ENCODE measurements at places on chromosomes 2 and 18.

DNA sequence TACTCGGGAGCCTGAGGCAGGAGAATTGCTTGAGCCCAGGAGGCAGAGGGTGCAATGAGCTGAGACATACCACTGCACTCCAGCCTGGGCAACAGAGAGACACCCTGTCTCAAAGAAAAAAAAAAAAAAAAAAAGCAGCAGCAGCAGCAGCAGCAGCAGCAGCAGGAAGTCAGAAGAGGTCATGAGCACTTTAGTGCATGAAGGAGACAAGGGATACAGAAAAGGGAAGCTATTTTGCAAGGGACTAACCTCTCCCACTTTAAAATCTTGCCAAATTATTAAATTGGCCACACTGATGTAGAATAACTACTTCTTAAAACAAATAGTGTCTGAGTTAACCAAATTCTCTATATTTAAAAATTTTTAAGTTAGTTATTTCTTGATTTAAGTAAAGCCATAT is 113.4 kb upstream of the PDE1A start:
- DNase-seq, result no peak

DNA sequence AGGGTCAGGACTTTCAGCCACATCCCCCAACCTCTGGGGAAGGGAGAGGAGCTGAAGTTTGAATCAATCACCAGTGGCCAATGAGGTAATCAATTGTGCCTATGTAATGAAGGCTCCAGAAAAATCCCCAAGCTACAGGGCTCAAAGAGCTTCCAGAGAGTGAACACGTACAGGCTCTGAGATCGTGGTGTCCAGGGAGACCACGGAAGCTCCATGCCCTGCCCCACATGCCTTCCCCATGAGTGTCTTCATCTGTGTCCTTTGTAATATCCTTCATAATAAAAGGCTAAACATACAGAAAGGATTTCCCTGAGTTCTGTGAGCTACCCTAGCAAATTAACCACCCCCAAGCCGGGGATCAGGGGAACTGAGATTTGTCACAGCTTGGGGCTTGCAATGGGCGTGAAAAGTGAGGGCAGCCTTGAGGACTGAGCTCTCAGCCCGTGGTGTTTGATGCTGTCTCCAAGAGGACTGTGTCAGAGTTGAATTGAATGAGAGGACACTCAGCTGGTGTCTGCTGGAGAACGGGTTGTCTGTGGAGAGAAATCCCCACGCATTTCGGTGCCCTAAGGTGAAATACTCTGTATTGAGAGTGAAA is 25.5 kb upstream of the TUBB6 start:
- no peak for DNase-seq

DNA sequence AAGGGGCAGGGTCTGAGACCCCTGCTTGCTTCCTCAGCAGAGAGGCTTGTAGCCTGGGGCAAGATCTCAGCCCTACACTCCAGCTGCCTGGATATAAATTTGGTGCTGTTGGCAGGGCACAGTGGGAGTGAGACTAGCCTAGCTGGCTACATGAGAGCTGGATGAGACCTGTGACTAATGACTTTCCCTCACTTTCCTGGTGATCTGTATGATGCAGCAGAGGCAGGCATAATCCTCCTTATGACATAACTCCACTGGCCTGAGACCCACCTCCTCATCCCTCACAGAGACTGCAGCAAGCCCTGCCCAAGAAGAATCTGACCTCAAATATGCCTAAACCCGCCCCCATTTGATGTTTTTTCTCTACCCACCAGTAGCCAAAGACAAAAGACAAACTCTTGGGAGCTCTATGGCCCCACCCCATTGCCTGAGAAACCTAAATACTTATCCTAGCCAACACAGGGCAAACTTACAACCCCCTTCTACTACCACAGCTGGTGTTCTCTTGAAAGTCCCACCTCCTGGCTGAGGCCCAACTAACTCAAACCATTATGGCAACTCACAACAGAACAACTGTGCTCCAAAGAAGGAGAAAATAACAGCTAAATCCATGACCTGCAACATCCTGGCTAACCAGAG is 102.7 kb downstream of the NR4A2 start:
- no peak for DNase-seq

- DNase-seq, result no peak
Observed at GRCh38 chr18:53153800-53154199, 813.8 kb downstream of the DCC start.

GRCh38 chr2:37376421-37377186 is 32.2 kb downstream of the QPCT start:
- peak; percentile 59 for DNase-seq

Measured in germinal center (tissue), 1 donor.